ENCODE measurements at places on chromosomes 5 and 9.

DNA sequence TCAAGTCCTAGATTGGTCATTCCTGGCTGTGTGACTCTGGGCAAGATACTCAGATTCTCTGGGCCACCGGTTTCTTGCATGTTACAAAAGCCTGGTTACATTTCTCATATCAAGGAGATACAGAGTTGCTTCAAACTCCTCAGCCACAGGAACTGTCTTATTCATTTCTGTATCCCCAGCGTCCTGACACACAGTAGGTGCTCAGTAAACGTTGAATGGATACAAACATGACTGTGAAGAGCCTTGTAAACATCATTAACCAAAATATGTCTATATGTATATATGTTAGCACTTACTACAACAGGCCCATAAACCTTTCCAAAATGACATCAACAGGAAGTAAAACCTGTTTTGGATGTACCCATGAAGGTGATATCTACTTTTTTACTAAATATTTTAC is 1.6 kb downstream of the CLTB start:
- no peak for DNase-seq

- no peak for DNase-seq
Observed at GRCh38 chr5:77569409-77569808, 69.1 kb downstream of the OTP start.

- DNase-seq: no peak
Observed at GRCh38 chr5:169745441-169746146, 108.5 kb downstream of the DOCK2 start.

- no peak for DNase-seq
Observed at GRCh38 chr9:127130661-127131538, 8.5 kb upstream of the ANGPTL2 start.

- no peak for DNase-seq
Observed at GRCh38 chr5:127685662-127686061, 17.5 kb upstream of the CCDC192 start.

- no peak for DNase-seq
Observed at GRCh38 chr5:142186857-142187594, 78.4 kb downstream of the NDFIP1 start.

GRCh38 chr5:179679014-179679674 is 1.7 kb downstream of the CBY3 start:
- peak; percentile 52 for DNase-seq

GRCh38 chr9:105264380-105264779 is 19.9 kb downstream of the SLC44A1 start:
- no peak for DNase-seq

GRCh38 chr5:171494452-171495121 is 75.1 kb downstream of the FGF18 start:
- DNase-seq: no peak

- no peak for DNase-seq
Observed at GRCh38 chr5:72511774-72512592, 4.8 kb upstream of the ZNF366 start.

DNA sequence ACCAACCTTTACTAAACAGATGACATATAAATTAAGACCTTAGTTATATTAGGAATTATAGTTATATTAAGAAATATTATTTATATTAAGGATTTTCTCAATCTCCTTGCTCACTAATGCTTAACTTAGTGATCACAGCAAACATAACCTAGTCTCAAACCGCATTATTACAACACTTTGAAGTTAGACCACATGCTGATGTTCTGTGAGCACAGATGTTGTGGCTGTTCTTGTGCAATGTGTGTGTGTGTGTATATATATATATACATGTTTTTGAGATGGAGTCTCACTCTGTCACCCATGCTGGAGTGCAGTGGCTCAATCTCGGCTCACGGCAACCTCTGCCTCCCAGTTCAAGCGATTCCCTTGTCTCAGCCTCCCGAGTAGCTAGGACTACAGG is 20.5 kb downstream of the ELP1 start:
- no peak for DNase-seq

GRCh38 chr5:2579126-2579525 is 172.4 kb downstream of the IRX2 start:
- no peak for DNase-seq

GRCh38 chr9:70554881-70555280 is 140.4 kb upstream of the KLF9 start:
- no peak for DNase-seq

DNA sequence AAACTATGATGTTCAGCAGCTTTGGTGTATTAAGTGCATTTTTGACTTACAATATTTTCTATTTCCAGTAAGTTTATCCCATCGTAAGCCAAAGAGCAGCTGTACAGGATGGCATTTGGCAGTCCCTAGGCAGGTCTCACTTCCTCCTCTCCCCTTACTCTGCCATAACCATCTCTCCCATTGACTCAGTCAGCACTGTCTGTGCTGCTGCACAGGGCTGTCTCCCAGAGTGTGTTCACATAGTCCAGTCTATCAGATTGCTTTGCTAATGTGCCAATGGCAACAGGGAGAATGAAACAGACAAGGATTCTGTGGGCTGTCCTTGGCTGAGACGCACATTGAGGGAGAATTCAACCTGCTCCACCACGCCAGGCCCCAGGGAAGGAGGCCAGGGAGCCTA is 47.0 kb upstream of the CAST start:
- no peak for DNase-seq

- DNase-seq: no peak
Observed at GRCh38 chr5:154817815-154818214, 32.6 kb downstream of the FAXDC2 start.

DNA sequence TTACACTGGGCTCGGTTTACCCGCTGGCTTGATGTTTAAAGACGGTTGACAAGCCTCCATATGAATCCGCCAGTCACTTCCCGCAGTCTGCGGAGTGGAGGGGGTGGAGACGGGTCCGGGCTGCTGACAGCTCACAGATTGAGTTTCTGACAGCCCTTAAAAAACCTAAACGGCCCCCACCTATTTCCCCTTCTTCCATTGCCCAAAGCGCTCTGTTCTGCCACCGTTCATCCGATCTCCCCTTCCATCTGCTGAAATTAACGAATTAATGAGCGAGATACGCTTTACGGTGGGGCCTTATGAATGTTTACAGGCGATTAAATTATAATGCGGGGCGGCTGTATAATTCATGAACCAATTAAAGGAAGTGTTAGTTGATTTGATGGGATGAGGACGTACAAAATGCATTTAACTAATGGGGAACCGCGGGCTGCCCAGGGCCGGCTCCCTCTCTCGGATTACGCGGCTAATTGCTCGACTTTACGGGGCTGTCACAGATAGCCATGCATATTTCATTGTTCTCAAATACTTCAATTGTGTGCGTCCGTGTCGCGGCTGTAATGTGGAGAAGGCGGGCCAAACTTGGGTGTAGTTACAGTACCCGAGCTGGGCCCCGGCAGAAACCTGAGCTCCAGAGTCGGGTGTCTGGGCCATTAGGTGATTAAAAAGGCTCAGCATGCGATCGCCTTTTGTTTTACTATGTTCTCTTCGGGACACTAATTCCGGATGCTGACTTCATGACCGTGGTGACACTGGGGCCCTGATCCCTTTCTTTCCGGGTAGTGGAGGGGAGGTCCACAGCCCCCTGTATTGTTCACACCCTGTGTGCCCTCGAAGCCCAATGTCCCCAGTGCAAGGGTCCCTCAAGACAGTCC is 74.9 kb downstream of the GTF3C4 start:
- no peak for DNase-seq

GRCh38 chr9:34891386-34891785 is 66.7 kb upstream of the PHF24 start:
- no peak for DNase-seq

DNA sequence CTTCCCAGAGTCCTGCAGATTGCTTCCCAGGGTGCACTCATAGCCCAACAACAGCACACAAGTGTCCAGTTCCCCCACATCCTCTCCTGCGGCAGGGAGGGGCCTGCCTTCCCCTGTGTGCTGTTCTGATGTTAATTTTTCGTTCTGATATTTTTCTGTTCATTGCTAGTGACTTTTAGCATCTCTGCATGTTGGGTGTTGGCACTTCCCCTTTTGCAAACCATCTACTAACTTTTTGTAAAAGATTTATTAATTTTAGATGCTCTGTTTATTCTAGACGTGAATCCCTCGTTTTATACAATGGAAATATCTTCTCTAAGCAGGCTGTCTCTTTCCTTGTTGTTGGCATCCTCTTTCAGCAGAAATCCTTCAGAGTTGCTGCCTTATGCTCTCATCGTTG is 97.3 kb upstream of the DAP start:
- no peak for DNase-seq

All from CD8-positive, alpha-beta T cell (primary cell).